HCT116 (cell line): ENCODE measurements at places on chromosomes 5 and 9.

- no peak for DNase-seq
Measured at GRCh38 chr5:160850421-160850820, 1.6 kb downstream of the ATP10B start.

GRCh38 chr5:128334010-128334716 is 203.9 kb downstream of the FBN2 start:
- no peak for DNase-seq

DNA sequence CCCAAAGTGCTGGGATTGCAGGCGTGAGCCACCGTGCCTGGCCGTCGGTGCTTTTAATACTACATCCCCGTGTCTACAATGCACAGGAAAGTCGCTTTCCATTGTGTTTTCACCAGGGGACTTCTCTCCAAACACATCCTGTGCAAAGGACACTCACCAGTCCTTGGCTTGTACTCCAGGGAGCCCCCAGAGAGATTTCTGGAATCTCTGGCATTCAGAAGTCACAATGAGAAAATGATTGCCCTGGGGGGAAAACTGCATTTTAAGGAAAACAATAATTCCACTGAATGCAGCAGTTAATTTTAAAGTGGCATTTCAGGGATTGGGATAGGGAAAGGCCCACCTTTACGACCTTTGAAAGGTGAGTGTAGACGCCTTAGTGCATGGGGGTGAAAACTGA is 112.0 kb downstream of the ADAMTS16 start:
- no peak for DNase-seq

- DNase-seq, result no peak
Measured at GRCh38 chr9:86843206-86843605, 104.1 kb downstream of the GAS1 start.

GRCh38 chr5:96776621-96777020 is 31.1 kb downstream of the ERAP1 start:
- no peak for DNase-seq

DNA sequence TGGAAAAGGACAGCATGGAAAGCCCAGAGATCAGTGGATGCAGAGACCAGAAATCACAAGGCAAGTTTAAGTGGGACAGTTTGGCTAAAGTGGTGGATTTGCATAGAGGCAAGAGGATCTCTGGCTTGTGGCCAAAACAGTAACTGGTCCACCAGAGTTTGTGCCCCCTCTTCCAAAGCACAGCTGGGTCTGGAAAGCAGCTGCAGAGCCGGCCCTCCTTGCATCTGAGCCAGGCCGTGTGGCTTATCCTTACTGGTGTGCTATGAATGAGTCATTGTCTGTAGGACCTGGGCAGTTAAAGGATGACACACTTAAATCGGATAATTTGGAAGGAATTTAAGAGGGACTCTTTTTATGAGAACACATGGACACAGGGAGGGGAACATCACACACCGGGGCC is 146.6 kb downstream of the PIP5K1B start:
- no peak for DNase-seq

DNA sequence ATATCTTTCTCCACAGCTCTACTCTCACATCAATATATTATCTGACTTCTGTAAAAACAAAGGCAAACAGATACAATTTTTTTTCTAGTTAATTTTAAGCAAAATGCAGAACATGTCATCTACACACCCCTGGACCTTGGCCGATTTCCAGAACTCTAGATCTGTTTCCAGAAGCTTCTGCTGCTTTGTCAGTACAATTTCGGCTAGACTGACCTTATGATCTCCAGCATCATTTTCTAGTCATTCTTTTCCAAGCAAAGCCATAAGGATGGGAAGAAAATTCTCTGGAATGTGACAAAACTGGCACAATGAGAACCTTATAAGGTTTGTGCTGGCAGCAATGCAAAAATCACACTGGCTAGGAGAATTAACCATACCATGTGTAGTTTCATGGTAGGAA is 132.8 kb upstream of the MPDZ start:
- DNase-seq, result no peak

GRCh38 chr5:96415897-96416296 is 17.2 kb downstream of the PCSK1 start:
- DNase-seq, result no peak

- no peak for DNase-seq
Measured at GRCh38 chr5:169626779-169627178, 10.3 kb upstream of the DOCK2 start.

- DNase-seq, result no peak
Measured at GRCh38 chr5:131206772-131207171, 36.0 kb downstream of the LYRM7 start.

DNA sequence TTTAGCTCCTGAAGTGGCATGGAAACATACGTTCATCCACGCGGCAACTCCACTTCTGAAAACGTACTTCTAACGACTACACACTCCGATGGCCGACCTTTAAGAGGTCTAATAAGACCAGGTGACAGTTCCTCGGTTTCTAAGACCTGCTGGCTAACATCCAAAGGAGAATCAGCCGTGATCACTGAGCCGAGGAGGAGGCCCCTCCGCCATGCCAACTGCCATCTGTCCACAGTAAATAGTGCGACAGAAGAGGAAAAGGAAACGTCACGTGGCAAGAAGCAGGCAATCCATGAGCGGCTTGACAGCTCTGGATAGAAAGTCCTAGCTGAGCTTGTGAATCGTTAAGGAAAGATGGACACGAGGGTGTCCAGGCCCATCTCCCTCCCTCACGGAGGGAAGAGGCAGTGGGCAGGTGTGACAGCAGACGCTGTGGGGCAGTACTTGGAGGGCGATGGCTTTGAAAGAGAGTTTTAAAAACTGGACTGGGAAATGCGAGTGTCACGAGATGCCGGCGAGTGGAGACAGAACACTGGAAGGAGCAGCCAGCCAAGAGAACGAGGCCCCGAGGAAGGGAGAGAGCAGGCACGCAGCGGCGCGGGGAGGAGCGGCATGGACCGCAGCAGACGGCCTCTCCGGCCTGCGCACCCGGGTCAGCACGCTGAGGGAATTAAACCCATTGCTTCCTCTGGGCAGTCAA is 66.7 kb upstream of the TBC1D9B start:
- no peak for DNase-seq

GRCh38 chr5:60287174-60287771 is 393.7 kb upstream of the PDE4D start:
- DNase-seq, result peak; percentile 75

GRCh38 chr5:124333298-124333979 is 413.0 kb downstream of the ZNF608 start:
- no peak for DNase-seq

DNA sequence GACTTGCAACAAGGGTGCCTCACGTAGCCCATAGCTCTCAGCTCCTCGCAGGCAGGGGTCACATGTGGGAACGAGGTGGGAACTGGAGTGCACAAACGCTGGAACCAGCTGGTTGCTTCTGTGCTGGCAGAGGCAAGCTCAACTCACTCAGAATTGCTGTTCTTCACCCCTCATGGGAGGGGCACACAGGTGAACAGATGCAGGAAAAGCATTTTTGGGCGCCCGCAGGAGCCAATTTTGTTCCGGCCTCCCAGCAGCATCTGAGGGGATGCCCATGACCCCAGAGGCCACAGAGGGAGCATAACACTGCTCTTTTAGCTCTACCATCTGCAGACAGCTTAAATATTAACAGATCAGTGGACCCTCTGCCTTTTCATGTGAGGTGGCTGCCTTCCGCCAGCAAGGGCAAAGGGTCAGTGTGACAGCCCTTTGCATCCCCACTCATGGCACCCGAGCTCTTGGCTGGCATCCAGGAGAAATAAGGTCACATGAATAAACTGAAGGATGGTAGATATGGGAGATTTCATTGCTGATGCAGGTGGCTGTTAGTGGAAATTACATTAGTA is 196.2 kb downstream of the SLCO4C1 start:
- DNase-seq, result no peak

DNA sequence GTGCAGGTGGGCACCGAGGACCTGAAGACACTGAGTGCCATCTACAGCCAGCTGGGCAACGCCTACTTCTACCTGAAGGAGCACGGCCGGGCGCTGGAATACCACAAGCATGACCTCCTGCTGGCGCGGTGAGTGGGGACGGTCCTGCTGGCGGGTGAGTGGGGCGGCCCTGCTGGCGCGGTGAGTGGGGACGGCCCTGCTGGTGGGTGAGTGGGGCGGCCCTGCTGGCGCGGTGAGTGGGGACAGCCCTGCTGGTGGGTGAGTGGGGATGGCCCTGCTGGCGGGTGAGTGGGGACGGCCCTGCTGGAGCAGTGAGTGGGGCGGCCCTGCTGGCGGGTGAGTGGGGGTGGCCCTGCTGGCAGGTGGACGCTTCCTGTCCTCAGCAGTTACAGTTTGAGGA is 7.2 kb downstream of the GPSM1 start:
- no peak for DNase-seq

GRCh38 chr5:72434781-72435437 is 72.3 kb downstream of the ZNF366 start:
- DNase-seq, result no peak

DNA sequence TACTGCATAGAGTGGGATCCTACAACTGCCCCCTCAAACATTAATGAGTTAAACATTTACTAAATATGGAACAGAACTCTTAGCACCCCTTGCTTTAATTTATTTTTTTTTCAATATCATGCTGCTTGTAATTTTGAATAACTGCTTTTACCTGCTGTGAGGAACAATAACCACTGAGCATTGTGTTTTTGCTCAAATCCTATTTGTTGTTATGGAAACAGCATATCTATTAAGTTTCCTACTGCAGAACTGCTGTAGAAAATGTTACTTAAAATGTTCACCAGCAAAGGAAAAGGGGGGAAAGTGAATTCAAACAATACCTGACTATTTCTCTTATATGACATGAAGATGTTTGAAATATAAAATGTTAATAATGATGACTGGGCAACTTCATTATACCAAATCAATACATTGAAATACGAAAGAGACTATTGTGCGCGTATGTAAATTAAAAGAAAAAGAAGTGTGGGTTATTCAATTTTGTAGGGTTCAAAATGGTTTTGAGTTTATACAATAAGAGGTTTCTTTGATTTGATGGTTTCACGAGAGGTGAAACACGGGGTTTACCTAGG is 1043.8 kb upstream of the NUDT12 start:
- no peak for DNase-seq

GRCh38 chr9:134422301-134423090 is 96.2 kb downstream of the RXRA start:
- no peak for DNase-seq

DNA sequence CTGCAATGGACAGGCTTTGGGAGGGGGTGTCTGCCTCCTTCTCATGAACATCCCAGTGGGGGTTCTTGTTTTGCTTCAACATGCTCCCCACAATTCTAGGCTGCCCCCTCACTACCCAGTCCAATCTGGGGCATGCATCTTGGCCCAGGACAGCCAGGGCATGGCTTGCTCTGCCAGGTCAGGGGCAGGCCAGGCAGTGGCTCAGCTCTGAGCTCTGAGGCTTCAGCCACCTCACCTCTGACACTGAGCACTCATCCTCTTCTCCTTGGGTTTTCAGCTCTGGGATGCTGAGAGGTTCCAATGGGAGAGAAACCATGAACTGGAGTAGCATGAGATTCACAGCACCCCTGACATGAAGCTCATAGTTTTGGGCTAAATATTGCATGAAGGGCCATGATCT is 11.8 kb downstream of the SLC25A48 start:
- no peak for DNase-seq

GRCh38 chr9:78210841-78211301 is 25.0 kb upstream of the CEP78 start:
- DNase-seq, result no peak

DNA sequence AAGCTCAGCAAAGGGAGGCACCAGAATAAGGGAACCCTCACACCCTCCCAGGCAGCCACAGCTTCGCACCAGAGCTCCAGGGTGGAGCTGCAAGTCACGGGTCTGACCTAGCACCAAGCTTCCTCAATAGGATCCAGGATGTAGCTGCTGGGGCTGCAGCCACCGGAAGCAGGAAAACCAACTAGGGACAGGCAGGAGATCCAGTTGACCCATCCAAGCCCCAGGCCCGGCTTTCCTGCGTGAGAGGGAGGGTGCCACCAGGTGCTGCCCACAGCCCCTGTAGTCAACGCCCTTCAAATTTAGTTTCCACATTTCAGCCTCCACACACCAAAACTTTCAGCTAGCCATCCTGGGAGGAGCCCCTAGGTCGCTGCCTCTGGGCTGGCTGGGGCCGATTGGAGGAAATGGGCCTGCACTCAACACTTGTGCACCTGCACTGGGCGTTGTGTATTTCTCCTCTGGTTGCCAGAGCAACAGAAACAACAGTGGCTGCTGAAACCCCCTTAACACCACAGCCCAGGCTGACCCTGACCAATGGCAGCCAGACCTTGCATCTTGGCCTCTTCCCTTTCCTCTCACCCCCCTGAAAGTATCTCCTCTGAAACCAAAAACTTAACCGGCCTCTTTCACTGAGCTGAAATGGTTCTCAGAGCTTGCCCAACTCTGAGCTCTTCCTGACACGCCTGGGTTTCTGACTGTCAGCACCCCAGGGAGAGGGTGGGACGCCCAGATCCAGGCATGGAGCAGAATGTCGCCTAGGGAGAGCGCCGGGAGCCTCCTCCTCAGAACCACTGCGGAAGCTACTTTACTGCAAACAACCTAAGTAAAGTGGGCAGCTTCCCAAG is 226.5 kb upstream of the MAP3K1 start:
- no peak for DNase-seq

DNA sequence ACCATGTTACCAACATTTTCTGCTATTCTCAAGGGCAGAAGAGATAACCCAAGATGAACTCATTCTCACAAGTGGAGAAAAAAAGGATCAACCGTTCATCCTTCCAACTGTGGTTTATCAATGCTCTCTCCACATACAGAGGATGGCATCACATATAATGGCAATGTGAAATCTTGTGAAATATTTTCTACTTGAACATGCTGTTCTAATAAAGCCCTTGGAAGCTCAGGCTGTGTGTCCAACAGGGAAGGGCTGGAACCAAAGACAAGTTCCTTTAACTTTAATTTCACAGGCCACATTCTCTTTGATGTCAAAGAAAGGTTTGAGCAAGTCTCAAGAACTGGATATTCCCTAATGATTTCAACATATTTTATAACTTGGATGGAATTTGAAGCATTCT is 230.5 kb downstream of the SPOCK1 start:
- DNase-seq, result no peak

DNA sequence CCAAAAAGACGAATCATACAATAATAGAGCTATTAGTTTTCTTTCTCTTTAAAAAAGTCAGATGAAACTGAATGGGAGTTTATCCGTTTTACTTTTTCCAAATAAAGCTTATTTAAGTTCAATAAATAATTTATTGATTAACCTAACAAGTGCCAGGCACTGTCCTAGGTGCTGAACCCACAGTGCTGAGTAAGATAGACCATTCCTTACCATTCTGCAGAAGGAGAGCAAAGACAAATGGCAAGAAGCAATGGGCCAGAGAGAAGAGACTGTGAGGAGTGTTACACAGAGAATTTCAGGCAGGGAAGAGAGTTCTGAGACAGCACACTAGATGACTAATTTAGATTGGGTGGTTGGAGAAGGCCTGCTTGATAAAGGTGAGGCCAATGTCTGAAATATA is 127.2 kb downstream of the AUH start:
- DNase-seq, result no peak

DNA sequence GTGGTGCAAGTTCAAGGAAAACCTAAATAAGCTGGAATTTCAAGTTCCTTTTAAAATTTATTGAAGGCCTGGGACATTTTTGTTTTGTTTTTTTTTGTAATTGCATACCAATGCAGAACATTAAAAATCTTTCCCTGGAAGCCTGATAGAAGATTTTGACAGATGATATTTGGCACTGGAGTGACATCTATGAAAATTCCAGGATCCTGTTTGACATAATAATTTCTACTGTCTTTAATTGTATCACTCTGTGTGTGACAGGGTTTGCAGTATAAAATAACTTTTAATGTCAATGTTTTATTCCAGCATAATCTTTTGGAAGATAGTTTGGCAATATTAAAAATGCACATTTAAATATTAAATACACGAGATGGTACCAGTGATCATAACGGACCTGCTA is 514.2 kb upstream of the ACO1 start:
- DNase-seq, result no peak
